A549 (cell line): ENCODE measurements at places on chromosomes 2 and 18. TPM values are rescaled to one million over a fixed set of nuclear protein-coding genes. Genes with fewer than 3 reads are reported as not detected.

The SLC4A5 gene
- 0.38 to 0.63 TPM (median 0.50 TPM) in 3 replicates for polyA plus RNA-seq

The CCDC74A gene
- 9.9 to 11.8 TPM (median 11.1 TPM) in 3 replicates for polyA plus RNA-seq

The FMNL2 gene
- polyA plus RNA-seq: 23.0 to 27.9 TPM (median 24.6 TPM) in 3 replicates

The GALNT3 gene
- 0.04 to 0.05 TPM in 2 of 3 replicates, not detected in the other for polyA plus RNA-seq

The CEBPZOS gene
- 55.9 to 69.2 TPM (median 61.3 TPM) in 3 replicates for polyA plus RNA-seq

The CIB4 gene
- polyA plus RNA-seq: 0.30 to 0.76 TPM in 2 of 3 replicates, not detected in the other

The NAT8 gene
- polyA plus RNA-seq: not detected in 3 replicates

The STK17B gene
- 3.6 to 4.0 TPM (median 3.7 TPM) in 3 replicates for polyA plus RNA-seq

The SH3BP4 gene
- polyA plus RNA-seq: 22.6 to 25.2 TPM (median 23.4 TPM) in 3 replicates

The TMEM17 gene
- 4.4 to 5.2 TPM (median 4.9 TPM) in 3 replicates for polyA plus RNA-seq

The STPG4 gene
- 0.05 to 0.16 TPM (median 0.14 TPM) in 3 replicates for polyA plus RNA-seq

The MMADHC gene
- polyA plus RNA-seq: 103 to 107 TPM (median 106 TPM) in 3 replicates

The CDH2 gene
- polyA plus RNA-seq: 49.8 to 56.6 TPM (median 54.0 TPM) in 3 replicates

The SOX11 gene
- not detected in 3 replicates for polyA plus RNA-seq

The SIX3 gene
- polyA plus RNA-seq: 0.41 to 0.73 TPM (median 0.59 TPM) in 3 replicates

The MAPK4 gene
- polyA plus RNA-seq: 0.01 to 0.04 TPM (median 0.03 TPM) in 3 replicates

The KIF1A gene
- 0.26 to 0.35 TPM (median 0.28 TPM) in 3 replicates for polyA plus RNA-seq

The NT5C1B gene
- not detected in 3 replicates for polyA plus RNA-seq

The GATA6 gene
- 1.3 to 1.6 TPM (median 1.4 TPM) in 3 replicates for polyA plus RNA-seq

The NETO1 gene
- not detected in 3 replicates for polyA plus RNA-seq

The EVX2 gene
- polyA plus RNA-seq: not detected in 3 replicates

The SERPINB13 gene
- polyA plus RNA-seq: not detected in 3 replicates

The CCDC178 gene
- not detected in 3 replicates for polyA plus RNA-seq

The POTEF gene
- 0.05 TPM in 1 of 3 replicates, not detected in the others for polyA plus RNA-seq

The GCA gene
- 6.3 to 8.1 TPM (median 6.6 TPM) in 3 replicates for polyA plus RNA-seq

The LOXHD1 gene
- polyA plus RNA-seq: not detected in 3 replicates

The DPP4 gene
- polyA plus RNA-seq: 0.21 to 0.31 TPM (median 0.27 TPM) in 3 replicates

The RAB12 gene
- polyA plus RNA-seq: 23.2 to 23.9 TPM (median 23.4 TPM) in 3 replicates

The SP9 gene
- 2.5 to 3.3 TPM (median 3.2 TPM) in 3 replicates for polyA plus RNA-seq

The RESP18 gene
- not detected in 3 replicates for polyA plus RNA-seq

The EPAS1 gene
- 111 to 128 TPM (median 122 TPM) in 3 replicates for polyA plus RNA-seq

The RFTN2 gene
- 0.03 to 0.13 TPM (median 0.08 TPM) in 3 replicates for polyA plus RNA-seq

The DSC2 gene
- 0.63 to 0.87 TPM (median 0.73 TPM) in 3 replicates for polyA plus RNA-seq

The POLR1A gene
- 51.1 to 55.7 TPM (median 52.6 TPM) in 3 replicates for polyA plus RNA-seq

The LYPD6B gene
- not detected in 3 replicates for polyA plus RNA-seq

The PMAIP1 gene
- 9.7 to 10.6 TPM (median 9.7 TPM) in 3 replicates for polyA plus RNA-seq

The COL4A3 gene
- polyA plus RNA-seq: 1.5 to 2.1 TPM (median 1.8 TPM) in 3 replicates

The CLHC1 gene
- polyA plus RNA-seq: 3.2 to 5.3 TPM (median 4.0 TPM) in 3 replicates

The CHRND gene
- not detected in 3 replicates for polyA plus RNA-seq

The CDCA7 gene
- polyA plus RNA-seq: 37.0 to 40.3 TPM (median 39.4 TPM) in 3 replicates

The PXDN gene
- polyA plus RNA-seq: 5.5 to 8.9 TPM (median 7.3 TPM) in 3 replicates

The QPCT gene
- polyA plus RNA-seq: 16.6 to 20.0 TPM (median 18.7 TPM) in 3 replicates

The CERKL gene
- 0.25 to 0.32 TPM (median 0.30 TPM) in 3 replicates for polyA plus RNA-seq

The DDX1 gene
- polyA plus RNA-seq: 157 to 176 TPM (median 160 TPM) in 3 replicates

The SPP2 gene
- not detected in 3 replicates for polyA plus RNA-seq

The NPPC gene
- polyA plus RNA-seq: 0.12 TPM in 1 of 3 replicates, not detected in the others

The UGT1A4 gene
- 0.05 to 0.14 TPM (median 0.12 TPM) in 3 replicates for polyA plus RNA-seq
